GM19239 (cell line): ENCODE measurements at places on chromosomes 13 and 19.

DNA sequence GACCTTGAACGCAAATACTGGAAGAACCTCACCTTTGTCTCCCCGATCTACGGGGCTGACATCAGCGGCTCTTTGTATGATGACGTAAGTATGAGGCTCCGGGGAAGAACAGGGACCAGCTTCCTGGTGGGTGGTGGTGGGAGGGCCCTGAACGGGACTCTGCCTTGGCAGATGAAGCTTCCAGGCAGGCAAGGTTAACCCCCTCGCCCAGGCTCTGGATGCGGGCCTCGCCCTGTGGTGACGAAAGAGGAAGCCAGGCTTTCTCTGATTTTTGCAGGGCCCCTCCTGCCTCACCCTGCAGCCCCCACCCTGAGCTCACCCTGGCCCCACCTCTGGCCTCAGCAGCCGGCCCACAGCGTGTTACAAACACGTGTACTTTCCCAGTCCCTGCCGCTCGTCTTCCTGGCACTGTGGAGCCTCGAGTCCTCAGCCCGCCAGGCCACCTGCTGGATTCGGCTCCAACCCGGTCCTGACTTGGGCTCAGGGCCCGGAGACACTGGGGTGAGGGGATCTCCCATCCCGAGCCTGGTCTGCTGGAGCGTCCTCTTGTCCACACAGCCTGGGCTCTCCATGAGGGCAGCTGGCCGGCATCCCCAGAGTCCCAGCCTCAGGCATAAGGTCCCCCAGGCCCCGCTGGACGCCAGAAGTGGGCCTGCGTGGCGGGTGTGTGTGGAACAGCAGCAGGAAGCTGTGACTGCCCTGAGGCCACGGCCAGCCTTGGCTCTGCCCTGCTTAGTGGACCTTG is 72.4 kb downstream of the KDM4B start:
- DNase-seq = no peak

GRCh38 chr19:10079031-10079453 is 7.1 kb upstream of the SHFL start:
- DNase-seq = no peak

DNA sequence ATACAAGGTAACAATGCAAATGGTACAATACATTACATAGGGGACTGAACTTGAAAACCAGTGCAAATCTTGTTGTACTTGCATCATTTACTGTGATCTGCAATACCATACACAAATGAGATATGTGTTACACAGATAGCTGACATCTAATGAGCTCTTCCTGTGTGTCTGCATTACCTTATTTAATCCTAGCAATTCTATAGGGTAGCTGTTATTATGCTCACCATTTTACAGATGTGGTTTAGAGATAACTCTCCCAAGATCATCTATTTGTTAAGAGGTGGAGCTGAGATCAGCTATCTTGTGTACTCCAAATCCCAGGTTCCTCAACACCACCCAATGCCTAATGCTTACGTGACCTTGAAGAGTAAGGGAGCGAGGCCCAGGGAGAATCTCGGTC is 21.4 kb upstream of the SERP2 start:
- no peak for DNase-seq

DNA sequence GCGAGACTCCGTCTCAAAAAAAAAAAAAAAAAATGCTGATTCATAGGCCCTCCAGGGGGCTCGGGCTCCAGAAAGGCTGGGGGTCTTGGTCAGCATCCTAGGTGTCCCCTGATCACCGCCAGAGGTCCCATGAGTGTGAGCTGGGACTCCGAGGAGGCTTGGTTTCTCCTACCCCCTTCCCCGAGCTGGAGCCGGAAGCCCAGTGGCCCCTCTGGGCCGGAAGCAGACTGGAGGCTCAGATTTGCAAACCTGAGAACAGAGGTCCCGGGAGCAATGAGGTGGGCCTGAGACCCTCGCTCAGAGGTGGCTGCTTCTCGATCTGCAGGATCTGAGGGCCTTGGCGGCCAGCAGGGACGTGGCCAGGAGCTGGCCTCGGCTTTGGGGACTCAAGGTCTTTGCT is 41.5 kb downstream of the EFNA2 start:
- peak; percentile 10 for DNase-seq

- no peak for DNase-seq
Observed at GRCh38 chr19:38068826-38069225, 155.2 kb downstream of the DPF1 start.

GRCh38 chr13:60757501-60758215 is 360.6 kb downstream of the TDRD3 start:
- no peak for DNase-seq

GRCh38 chr13:25046274-25046984 is 49.5 kb upstream of the PABPC3 start:
- DNase-seq = no peak

GRCh38 chr19:57363688-57364181 is 384 bp downstream of the TRAPPC2B start:
- no peak for DNase-seq

DNA sequence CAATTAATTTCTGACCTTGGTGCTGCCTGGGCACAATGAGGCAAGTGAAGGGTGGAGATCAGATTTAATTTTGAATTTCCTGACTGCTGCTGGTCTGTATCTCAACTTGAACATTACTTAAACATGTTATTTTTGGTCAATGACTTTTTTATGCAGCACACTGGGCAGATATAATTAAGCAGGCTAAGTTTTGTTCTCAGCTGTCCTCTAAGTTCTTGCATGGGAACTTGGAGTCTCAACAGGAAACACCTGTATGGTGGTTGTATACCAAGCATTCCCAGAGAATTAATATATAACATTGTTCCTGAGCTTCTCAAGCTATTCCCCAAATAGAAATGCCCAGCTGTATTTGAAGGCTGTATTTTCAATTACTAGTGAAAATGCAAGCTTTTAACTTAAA is 113.5 kb upstream of the EDNRB start:
- DNase-seq = no peak

DNA sequence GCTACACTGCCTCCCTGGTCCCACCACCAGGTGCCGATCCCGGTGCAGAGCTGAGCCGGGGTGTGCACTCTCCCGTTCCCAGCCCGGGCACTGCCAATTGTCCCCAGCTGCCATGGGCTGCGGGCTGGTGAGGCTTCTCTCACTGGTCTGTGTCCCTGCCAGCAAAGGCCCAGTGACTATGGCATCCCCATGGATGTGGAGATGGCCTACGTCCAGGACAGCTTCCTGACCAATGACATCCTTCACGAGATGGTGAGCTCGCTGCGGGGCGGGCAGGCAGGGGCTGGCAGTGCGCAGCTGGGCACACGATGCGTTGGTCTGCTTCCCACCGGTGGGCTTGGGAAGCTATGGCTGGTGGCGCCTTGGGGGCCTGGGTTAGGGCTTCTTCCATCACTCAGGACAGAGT is 14.6 kb downstream of the MPND start:
- no peak for DNase-seq

- no peak for DNase-seq
Observed at GRCh38 chr13:99320693-99321481, 13.7 kb upstream of the GPR183 start.

DNA sequence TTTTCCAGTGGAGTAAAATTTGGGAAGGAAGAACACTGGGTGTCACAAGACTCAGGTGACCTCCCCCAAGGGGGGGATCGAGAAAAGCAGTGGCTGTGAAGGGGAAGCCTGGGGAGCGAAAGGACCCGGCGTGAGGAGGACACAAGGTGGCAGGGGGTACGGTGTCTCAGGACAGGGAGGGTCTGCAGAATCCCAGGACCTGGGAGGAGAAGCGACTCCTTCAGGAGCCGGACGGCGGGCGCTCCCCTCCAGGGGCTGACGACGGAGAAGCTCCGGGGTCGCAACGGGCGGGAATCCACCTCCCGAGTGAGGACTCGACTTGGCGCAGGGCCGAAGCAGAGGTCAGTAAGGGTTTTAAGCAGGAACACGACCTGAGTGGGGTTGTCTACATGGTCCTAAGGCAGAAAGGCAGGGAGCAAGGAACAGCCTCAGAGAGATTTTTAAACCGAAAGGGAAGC is 529 bp downstream of the ZNF836 start:
- DNase-seq = peak; percentile 37

- no peak for DNase-seq
Observed at GRCh38 chr13:67966065-67966464, 735.9 kb upstream of the PCDH9 start.

DNA sequence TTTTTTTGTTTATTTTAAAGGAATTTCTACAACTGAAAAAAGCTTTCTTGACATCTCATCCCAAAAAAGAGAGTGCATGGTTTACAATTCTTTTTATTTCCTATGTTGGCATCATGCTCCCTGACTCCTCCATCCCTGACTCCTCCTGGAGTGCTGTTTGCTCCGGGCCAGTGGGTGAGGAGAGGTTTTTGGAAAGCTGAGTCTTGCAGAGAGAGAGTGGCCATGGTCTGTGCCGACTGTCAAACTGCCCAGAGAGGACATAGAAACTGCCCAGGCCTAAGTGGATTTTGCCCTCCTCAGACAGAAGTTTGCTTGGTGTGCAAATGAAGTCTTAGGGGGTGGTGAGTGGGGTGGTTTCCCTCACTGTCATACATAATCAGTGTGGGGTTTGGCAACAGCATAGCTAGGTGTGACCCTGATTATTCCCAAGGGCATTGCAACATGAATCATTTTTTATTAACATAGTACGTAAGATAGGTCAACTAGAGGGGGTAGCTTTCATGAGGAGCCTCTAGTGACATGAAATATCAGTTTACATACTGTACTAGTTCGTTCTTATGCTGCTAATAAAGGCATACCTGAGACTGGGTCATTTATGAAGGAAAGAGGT is 179.8 kb upstream of the UBL3 start:
- no peak for DNase-seq

GRCh38 chr19:17091758-17092333 is 16.3 kb downstream of the MYO9B start:
- peak; percentile 40 for DNase-seq

DNA sequence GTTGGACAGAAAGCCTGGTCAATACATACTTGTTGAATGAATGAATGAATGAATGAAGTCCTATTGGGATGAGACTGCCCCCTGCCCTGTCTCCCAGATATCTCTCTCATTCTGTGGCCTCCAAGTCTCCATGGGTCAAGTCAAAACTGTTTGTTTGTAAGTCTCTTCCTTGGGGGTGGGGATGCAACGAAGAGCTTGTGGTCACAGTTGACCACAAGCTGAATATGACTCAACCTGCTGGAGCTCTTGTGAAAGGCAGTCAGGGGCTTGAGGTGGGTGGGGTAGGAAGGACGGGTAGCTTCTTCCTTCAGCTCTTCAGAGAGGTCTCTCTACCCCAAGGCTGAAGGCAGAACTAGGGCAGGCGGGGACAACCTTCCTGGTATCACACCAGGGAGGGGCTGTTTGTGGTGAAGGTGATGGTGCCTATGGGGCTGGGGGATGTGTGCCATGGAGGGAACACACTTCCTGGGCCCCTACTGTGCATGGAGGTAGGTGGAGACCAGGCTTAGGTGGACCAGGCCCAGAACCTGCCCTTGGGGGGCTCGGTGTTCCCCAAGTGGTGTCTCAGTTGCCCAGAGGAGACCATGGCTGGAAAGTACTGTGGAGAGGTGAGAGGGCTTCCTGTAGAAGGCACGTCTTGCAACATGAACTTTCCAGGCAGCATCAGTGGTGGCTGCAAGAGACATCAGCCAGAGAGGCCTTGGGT is 8.0 kb downstream of the MYO1F start:
- peak; percentile 78 for DNase-seq

DNA sequence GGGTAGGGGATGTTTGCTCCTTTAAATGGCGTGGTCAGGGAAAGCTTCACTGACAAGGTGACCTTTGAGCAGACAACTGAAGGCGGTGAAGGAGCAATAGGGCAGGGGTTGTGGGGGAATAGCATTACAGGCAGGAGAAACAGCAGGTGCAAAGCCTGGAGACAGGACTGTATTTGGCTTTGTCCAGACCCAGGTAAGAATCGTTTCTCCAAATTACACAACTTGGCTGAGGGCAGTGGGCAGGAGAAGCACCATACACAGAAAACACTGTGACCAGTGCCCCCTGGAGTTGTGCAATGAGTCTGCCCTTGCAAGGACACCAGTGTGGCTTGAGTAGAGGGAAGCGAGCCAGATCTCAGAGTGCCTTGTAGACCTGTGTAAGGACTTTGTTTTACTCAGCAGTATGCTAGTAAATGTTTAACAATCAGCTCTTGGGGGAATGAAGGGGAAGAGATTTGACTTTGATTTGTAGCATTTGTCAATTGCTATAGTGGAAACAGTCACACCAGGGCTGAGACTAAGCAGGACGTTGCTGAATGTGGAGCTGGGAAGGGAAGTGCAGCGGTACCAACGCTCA is 360.0 kb downstream of the DCT start:
- no peak for DNase-seq

DNA sequence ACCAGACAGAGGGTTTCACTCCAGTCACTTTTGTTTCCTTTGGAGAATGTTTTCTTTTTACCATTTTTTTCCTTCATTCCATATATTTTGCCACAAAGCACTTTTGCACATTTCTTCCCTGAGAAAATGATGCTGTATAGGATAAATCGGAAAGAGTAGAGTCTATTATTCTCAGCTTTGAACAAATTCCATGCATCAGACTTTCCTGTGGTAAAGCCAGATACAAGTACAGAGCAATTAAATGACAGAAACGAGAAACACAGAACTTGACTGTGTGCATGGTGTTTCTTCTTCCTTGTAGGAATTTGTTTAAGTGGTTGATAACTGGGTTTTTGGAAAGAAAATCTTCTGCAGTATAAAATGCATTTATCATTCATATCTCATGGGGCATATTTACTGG is 107.4 kb upstream of the CSNK1A1L start:
- DNase-seq = no peak

DNA sequence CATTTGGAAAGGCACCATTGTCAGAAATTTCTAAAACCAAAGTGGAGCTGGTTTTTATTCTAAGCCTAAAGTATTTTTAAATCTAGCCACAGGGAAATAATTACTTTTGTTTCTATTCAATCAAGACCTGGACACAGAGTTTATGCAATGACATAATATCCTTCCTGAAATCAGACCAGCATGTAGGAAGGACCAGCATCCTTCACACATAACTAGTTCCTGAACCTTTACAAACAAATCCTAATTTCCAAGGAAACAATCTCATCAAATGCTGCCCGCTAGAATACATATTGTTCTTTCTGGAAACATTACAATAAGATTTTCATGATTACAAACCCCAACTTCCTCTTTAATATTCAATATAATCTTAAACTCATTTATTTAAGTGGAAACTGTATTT is 1.5 kb downstream of the STARD13 start:
- no peak for DNase-seq

GRCh38 chr19:5680437-5681368 is at the start of the genes HSD11B1L and MICOS13:
Gene HSD11B1L, plus strand, starts transcription at chr19:5681027. Its CDS starts 3,806 bp downstream, at chr19:5684833.
Gene MICOS13, minus strand, starts transcription at chr19:5680516. Its CDS starts 30 bp downstream, at chr19:5680486.
- DNase-seq = peak; percentile 98

DNA sequence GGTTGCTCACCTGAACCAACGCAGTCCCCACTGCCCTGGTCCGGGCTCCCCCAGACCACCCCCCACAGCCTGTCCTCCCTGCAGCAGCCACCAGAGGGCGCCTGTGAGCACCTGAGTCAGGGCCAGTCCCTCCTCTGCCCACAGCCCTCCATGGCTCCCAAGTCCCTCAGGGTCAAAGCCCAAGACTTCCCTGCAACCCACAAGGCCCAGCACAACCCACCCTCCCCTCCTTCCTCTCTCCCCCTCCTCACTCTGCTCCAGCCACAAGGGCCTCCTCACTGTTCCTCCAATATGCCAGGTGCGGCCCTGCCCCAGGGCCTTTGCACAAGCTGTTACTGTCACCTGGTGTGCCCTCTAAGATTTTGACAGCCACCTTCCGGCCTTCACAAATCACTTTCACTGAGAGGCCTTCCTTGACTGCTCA is 10.9 kb downstream of the GNA15 start:
- DNase-seq = no peak
